LHCN-M2 (cell line): ENCODE measurements at places on chromosomes 4 and X.
A peak's percentile ranks its signal among the peaks of the same experiment; 100 is the strongest.

DNA sequence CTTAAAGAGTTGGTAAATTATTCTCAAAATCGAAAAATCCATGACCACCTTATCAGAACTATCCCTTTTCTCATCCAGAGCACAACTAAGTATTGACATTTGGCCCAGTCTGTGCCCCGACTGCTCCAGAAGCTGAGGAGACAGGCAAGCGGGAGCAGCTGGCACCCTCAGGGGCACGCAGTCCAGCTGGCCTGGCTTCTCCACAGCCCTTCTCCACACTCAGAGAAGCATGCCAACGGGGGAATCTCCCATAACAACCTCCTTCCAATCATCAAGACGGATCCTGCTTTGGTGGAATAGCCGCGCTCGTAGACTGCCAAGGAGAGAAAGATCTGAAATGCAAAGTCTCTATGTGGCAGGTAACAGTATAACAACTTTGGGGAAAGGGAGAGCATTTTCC is 85.4 kb downstream of the AFAP1 start:
- no peak for DNase-seq

DNA sequence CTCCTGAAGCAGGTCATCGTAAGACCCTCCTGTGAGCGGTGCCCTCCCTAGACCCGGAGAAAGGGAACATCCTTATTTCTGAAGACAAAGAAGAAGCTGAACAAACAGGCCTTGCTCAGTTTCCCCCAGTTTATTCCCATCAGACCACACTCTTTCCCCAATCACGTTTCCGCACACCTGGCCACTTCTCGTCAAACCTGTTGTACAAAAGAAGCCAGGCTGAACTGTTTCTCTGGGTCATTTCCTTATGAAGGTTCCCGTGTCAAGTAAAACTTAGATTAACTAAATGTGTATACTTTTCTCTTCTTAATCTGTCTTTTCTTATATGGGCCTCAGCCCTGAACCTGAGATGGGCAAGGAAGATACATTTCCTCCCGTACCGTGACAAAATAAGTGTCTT is 111.6 kb upstream of the ENPP6 start:
- no peak for DNase-seq

GRCh38 chrX:129529685-129530281 is 6.5 kb upstream of the SMARCA1 start:
- no peak for DNase-seq

GRCh38 chrX:12891171-12891570 is 15.2 kb upstream of the TLR8 start:
- no peak for DNase-seq

- DNase-seq: no peak
These were observed 629.2 kb downstream of the KLHL13 start for GRCh38 chrX:117487421-117487820.

- no peak for DNase-seq
These were observed 19.0 kb downstream of the FHL1 start for GRCh38 chrX:136166221-136166855.

DNA sequence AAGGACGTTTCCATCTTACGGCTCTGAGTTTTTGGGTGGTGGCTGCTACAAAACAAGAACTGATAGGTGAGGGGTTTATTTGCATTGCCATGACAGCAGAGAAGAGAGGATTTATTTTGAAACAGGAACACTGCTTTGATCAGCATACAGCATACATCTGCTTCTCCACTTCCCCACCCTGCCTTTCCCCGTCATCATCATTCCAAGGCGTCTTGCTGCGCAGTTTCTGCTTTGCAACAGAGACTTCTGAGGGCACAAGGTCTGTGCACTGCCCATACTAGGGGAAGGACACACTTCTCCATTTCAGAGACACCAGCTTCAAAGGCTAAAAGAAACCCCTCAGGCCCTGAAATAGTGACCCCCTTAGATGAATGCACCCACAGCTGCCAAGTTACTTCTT is 19.1 kb downstream of the STARD8 start:
- DNase-seq: no peak

- no peak for DNase-seq
These were observed at the start of gene SCRG1 for GRCh38 chr4:173398779-173399415. TSS of gene SCRG1 (minus strand) at chr4:173399116. CDS start at chr4:173391414, 7,702 bp downstream.

GRCh38 chr4:54517781-54518444 is 139.8 kb upstream of the KIT start:
- DNase-seq: no peak

DNA sequence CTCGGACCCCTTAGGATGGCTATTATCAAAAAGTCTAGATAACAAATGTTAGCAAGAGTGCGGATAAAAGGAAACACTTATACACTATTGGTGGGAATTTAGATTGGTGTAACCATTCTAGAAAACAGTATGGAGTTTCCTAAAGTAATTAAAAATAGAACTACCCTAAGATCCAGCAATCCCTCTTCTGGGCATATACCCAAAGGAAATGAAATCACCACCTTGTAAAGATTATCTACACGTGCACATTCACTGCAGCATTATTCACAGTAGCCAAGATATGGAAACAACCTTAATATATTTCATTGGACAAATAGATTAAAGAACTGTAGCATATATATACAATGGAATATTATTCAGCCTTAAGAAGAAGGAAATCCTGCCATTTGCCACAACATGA is 462.4 kb downstream of the IQCM start:
- no peak for DNase-seq

GRCh38 chr4:24067367-24068193 is 177.7 kb upstream of the PPARGC1A start:
- DNase-seq: peak; percentile 97

- no peak for DNase-seq
These were observed 63.6 kb upstream of the ARHGAP24 start for GRCh38 chr4:85411386-85411785.

DNA sequence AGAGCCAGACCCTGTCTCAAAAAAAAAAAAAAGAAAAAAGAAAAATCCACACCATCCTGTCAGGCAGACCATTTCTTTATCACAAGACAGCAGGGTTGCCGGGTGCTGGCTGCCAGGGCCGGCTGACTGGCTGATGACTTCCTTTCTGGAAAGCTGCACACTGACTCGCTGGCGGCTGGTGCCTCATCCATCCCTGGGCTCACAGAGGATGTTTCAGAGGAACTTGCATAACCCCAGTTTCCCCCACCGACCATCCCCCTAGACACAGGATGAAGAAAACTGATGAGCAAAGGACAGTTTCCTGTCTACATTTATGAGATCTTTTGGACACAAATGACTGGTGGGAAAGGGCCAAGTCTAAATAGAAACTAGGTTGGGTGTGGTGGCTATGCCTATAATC is 14.1 kb downstream of the HPSE start:
- peak; percentile 61 for DNase-seq

DNA sequence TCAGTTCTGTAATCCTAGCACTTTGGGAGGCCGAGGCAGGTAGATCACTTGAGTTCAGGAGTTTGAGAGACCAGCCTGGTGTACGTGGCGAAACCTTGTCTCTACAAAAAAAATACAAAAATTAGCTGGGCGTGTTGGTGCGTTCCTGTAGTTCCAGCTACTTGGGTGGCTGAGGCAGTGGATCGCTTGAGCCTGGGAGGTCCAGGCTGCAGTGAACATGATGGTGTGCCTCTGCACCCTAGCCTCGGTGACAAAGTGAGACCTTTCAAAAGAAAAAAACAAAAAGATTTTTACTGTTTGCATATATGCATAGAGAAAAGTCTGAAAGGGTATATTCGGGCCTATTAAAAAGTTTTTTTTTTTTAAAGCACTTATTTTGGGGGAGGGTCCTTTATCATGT is 76.1 kb downstream of the KDM6A start:
- no peak for DNase-seq

DNA sequence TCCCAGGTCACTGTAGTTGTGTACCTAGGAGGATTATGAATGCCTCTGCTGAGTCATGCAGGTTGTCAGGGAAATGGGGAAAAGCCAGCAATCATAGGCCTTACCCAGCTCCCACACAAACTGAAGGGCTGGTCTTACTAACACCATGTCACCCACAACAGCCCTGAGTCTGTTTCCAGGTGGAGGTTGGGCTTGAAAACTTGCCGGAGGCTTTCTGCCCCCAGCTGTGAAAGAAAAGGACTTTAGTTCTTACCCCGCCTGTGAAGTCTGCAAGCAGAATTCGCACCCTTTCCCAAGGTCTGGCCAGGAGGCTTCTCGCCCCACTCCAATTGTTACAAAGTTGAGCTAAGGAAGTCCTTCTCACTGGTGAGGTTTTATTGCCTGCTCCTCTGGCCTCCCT is 143.9 kb downstream of the RPS6KA6 start:
- no peak for DNase-seq

GRCh38 chr4:184471881-184472613 is 2.3 kb downstream of the IRF2 start:
- DNase-seq: no peak

DNA sequence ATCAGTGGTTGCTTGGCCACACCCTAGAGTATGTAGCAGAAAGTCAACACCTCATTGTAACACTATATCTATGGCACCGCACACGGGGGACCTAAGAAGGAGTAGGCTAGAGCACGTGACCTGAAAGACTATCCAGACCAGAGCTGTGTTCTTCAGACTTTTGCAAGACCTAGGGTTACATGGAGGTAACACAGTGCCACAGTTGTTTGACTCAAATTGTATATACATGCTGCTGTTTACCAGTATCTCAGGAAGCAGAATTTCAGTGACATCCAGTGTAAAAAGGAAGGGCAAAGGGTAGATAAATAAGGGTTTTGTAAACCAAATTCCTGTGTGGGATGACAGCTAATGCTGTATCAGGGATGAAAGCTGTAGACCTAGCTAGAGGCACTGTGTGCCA is 30.2 kb downstream of the PNMA6A start:
- DNase-seq: no peak

GRCh38 chrX:132059973-132060540 is 37.0 kb downstream of the STK26 start:
- no peak for DNase-seq

- DNase-seq: peak; percentile 59
These were observed 34.8 kb upstream of the DCK start for GRCh38 chr4:70958681-70959080.

- no peak for DNase-seq
These were observed 25.6 kb upstream of the MTM1 start for GRCh38 chrX:150542846-150543229.

GRCh38 chr4:187814737-187815465 is 180.7 kb upstream of the ZFP42 start:
- DNase-seq: peak; percentile 65

GRCh38 chrX:97308171-97308570 is 424.5 kb downstream of the RPA4 start:
- DNase-seq: no peak

- no peak for DNase-seq
These were observed 52.2 kb downstream of the PRDM5 start for GRCh38 chr4:120870279-120870673.
